ENCODE measurements at places on chromosomes 6 and 20. TPM values are rescaled to one million over a fixed set of nuclear protein-coding genes. Genes with fewer than 3 reads are reported as not detected.

Gene CNR1
- polyA plus RNA-seq: 2.0 TPM

Gene C20orf141
- polyA plus RNA-seq: not detected

Gene SYNJ2
- polyA plus RNA-seq: 5.9 TPM

Gene BEND3
- polyA plus RNA-seq: 0.63 TPM

Gene HUS1B
- polyA plus RNA-seq: not detected

Gene SLA2
- polyA plus RNA-seq: not detected

Gene ANGPT4
- not detected for polyA plus RNA-seq

Gene LIN28B
- not detected for polyA plus RNA-seq

Gene TGM2
- 0.29 TPM for polyA plus RNA-seq

Gene FBXO5
- 6.9 TPM for polyA plus RNA-seq

Gene PM20D2
- 12.7 TPM for polyA plus RNA-seq

Gene C6orf89
- polyA plus RNA-seq: 24.1 TPM

Gene RIMS4
- polyA plus RNA-seq: not detected

Gene SALL4
- polyA plus RNA-seq: not detected

Gene CDS2
- 56.2 TPM for polyA plus RNA-seq

Gene SMLR1
- polyA plus RNA-seq: not detected

Gene GSTA2
- not detected for polyA plus RNA-seq

Gene C4B
- polyA plus RNA-seq: not detected

Gene ZC3H12D
- polyA plus RNA-seq: 8.1 TPM

Gene TSBP1
- not detected for polyA plus RNA-seq

Gene CBLN4
- not detected for polyA plus RNA-seq

Gene HEY2
- 0.48 TPM for polyA plus RNA-seq

Gene POU5F1
- polyA plus RNA-seq: 0.40 TPM

Gene SCUBE3
- 0.18 TPM for polyA plus RNA-seq

Gene ADGRF5
- polyA plus RNA-seq: not detected

Gene GTSF1L
- polyA plus RNA-seq: 0.81 TPM

Gene UBE2C
- polyA plus RNA-seq: not detected

Gene OR2H2
- 0.15 TPM for polyA plus RNA-seq

Gene SLC26A8
- polyA plus RNA-seq: not detected

Gene TXLNB
- polyA plus RNA-seq: 0.77 TPM

Gene KCNB1
- polyA plus RNA-seq: not detected
